ENCODE measurements at places on chromosomes 7 and 10. TPM values are rescaled to one million over a fixed set of nuclear protein-coding genes. Genes with fewer than 3 reads are reported as not detected.

Gene MRLN
- not detected for total RNA-seq

Gene MYO1G
- total RNA-seq: 376 TPM

Gene STAG3
- total RNA-seq: 28.3 TPM

Gene PDZD7
- 0.28 TPM for total RNA-seq

Gene BAZ1B
- total RNA-seq: 98.6 TPM

Gene PTPN20
- 2.0 TPM for total RNA-seq

Gene DENND2A
- not detected for total RNA-seq

Gene NEBL
- 0.04 TPM for total RNA-seq

Gene PKD2L1
- not detected for total RNA-seq

Gene SPDYE2B
- not detected for total RNA-seq

Gene ELN
- total RNA-seq: not detected

Gene TSPAN33
- 6.5 TPM for total RNA-seq

Gene UBE3C
- total RNA-seq: 53.9 TPM

Gene LIPN
- not detected for total RNA-seq

Gene LRRD1
- total RNA-seq: not detected

Gene SKIDA1
- 0.32 TPM for total RNA-seq

Gene STEAP1
- 0.32 TPM for total RNA-seq

Gene CRYGN
- total RNA-seq: 0.11 TPM

Gene LAMB4
- not detected for total RNA-seq

Gene PAPOLB
- not detected for total RNA-seq

Gene PTPRE
- 31.6 TPM for total RNA-seq

Gene LBX1
- not detected for total RNA-seq

Gene DKK1
- not detected for total RNA-seq

Gene SPAG6
- total RNA-seq: 0.11 TPM

Gene SVOPL
- total RNA-seq: not detected

Gene CUZD1
- 1.6 TPM for total RNA-seq

Gene EPDR1
- total RNA-seq: 1.8 TPM

Gene TUBB8
- not detected for total RNA-seq

Gene GRM3
- total RNA-seq: not detected

Gene PLAC9
- total RNA-seq: not detected

Gene AP1S1
- 43.0 TPM for total RNA-seq

Gene KRIT1
- total RNA-seq: 45.5 TPM

Gene FBXL13
- total RNA-seq: 0.83 TPM

Gene ACSM6
- not detected for total RNA-seq

Gene C10orf143
- 5.4 TPM for total RNA-seq

Gene KEL
- total RNA-seq: 0.32 TPM

Gene ZNF727
- 1.1 TPM for total RNA-seq

Gene OPALIN
- total RNA-seq: not detected

Gene ZCCHC24
- total RNA-seq: 0.53 TPM

Gene CAV1
- total RNA-seq: 0.25 TPM

Gene HNRNPA2B1
- total RNA-seq: 600 TPM

Gene TFEC
- total RNA-seq: not detected

Gene ANKRD61
- 0.19 TPM for total RNA-seq

Gene DRGX
- total RNA-seq: not detected

Gene GRB10
- 9.5 TPM for total RNA-seq

Gene PRKAR2B
- 1.4 TPM for total RNA-seq

Gene SPDYE16
- 0.18 TPM for total RNA-seq

Gene AFAP1L2
- total RNA-seq: 1.4 TPM

Gene HMX3
- total RNA-seq: not detected

Gene FAM180A
- not detected for total RNA-seq

Gene HACD1
- 1.7 TPM for total RNA-seq

Gene ZP3
- 7.9 TPM for total RNA-seq

Gene HOXA2
- total RNA-seq: not detected

All from activated CD4-positive, alpha-beta T cell treated with anti-CD3 and anti-CD28 coated beads for 36 hours (primary cell).